GM12891 (cell line): ENCODE measurements at places on chromosomes 11 and 22.

- DNase-seq = no peak
Observed at GRCh38 chr11:10611979-10612862, 43.8 kb upstream of the LYVE1 start.

DNA sequence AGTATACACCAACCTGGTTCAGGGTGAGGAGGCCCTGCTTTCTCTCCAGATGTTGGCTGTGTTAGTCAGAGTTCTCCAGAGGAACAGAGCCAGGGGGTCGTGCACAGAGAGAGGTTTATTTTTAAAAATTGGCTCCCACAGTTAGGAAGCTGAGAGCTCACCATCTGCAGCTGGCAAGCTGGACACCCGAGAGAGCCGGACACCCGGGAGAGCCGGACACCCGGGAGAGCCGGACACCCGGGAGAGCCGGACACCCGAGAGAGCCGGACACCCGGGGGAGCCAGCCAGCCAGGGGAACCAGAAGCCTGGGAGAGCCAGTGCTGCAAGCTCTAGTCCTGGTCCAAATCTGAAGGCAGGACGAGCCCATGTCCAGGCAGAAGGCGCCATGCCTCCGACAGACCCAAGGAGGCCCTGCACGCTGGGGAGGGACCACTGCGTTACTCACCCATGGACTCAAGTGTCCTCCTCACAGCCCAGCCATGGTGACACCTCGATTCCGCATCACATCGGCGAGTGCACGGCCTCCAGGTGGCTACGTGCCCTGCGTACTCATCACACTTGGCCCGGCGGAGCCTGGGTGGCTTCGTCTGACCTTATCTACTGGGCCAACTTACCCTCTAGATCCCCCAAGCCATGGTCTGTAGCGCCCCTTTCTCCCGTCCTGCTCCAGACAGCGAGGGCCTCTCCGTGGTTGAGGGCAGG, 99.0 kb downstream of the BRD1 start:
- DNase-seq = no peak

DNA sequence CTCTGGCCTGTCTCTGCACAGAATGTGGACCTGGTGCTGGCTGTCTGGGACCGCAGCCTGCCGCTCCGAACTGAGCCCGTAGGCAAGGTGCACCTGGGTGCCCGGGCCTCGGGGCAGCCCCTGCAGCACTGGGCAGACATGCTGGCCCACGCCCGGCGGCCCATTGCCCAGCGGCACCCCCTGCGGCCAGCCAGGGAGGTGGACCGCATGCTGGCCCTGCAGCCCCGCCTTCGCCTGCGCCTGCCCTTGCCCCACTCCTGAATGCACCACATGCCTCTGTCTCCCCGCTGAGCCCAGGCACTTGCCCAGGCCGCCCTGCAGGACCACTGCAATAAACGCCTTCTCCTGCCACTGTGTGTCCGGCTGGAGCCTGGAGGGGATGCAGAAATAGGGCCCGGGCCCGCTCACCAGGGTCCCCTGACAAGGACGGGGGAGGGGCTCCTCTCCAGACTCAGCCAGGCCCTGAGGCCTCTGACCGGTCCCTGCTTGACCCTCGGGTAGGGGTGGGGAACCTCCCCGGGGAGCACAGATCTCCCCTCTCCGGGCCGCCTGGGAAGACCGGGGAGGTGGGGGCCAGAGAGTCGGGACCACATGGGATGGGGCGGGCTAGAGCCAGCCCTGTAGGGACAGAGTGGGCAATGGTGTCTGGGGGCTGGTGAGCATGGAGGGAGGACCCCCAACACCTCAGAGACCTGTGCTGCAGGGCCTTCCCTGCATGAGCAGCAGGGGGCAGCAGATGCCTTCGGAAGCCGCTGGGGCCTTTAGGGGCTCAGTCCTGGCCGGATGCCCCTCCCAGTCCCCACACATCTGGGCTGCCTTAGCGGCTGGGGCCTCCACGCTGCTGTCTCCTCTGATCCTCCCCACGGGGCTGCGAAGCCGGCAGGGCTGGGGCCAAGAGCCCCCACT, 1.4 kb upstream of the TNNI2 start:
- DNase-seq = peak; percentile 98

GRCh38 chr11:126392633-126393013, 37.1 kb downstream of the ST3GAL4 start:
- DNase-seq = no peak

- DNase-seq = no peak
Observed at GRCh38 chr11:117278347-117278746, 12.8 kb upstream of the BACE1-AS start.

GRCh38 chr11:2109541-2110019, 29.6 kb downstream of the IGF2 start:
- DNase-seq = no peak

- DNase-seq = no peak
Observed at GRCh38 chr11:64044730-64045393, 9.1 kb downstream of the FLRT1 start.

DNA sequence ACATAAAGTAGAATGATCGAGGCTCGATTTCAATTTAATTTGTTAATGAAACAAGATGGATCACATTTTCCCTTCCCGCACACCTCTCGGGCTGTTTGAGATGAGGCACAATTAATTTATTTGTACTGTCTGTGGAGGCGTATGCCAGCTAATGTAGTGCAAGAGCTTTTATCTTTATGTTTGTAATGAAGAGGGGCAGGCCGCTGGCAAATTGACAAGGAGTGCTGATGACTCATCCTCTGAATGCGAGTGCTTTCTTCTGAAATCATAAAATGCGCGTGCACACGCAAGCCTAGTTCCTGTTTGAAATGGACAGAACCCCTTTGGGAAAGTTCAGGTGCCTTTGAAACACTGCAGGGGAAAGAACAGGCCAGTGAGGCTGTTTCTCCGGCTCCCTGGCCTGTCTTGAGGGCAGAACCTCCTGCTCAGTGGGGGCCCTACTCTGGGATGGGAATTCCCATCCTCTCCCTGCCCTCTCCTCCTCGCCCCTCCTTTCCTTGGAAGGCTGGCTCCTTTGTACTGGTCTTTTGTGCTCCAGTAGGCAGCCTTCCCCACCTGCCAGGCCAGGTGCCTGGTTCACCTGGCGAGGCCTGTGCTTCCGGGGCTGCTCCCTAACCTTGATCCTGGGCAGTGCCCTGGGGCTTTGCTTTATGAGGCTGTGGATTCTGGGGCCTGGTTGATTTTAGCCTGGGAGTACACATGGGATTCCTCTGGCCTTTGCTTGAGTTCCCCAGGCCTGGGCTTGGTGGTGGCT, 50.3 kb downstream of the TEAD1 start:
- no peak for DNase-seq

- no peak for DNase-seq
Observed at GRCh38 chr11:35376613-35377012, 42.7 kb downstream of the SLC1A2 start.

DNA sequence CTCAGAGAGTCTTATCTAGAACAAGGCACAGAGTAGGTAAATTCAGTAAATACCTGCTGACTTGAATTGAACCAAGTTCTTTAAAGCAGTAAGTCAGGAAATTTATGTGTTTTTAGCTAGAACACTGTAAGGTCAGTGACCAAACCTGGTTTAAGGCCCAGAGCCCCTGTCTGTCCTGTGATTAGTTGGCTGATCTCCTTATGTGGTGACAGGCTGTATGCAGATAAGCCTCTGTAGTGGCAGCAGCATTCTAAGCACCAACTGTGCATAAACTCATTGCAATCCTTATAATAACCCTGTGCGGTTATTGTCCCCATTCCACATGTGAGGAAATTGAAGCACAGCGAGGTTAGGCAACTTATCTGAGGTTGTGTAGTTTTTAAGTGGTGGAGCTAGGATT, 40.5 kb downstream of the FBXO7 start:
- no peak for DNase-seq

GRCh38 chr22:30573594-30574094, 821 bp downstream of the GAL3ST1 start:
- no peak for DNase-seq

- DNase-seq = no peak
Observed at GRCh38 chr11:2947744-2948143, 18.5 kb upstream of the PHLDA2 start.

DNA sequence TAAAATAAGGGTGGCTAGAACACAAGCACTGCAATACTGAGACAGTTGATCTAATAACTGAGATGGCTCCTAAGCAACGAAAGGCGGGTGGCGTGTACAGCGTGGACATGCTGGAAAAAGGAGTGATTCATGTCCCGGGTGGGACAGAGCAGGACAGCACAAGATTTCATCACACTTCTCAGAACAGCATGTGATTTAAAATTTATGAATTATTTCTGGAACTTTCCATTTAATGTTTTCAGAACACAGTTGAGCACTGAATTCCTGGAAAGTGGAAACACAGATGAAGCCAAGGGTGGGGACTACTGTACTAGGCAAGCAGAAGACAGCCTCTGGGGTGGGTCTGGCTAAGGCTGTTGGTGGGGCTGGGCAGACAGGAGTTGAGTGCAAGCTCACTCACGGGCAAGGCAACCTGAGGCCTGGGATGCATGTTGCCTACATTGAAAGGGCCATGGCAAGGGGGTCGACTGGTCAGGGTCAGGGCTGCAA, 165.6 kb upstream of the DDI1 start:
- DNase-seq = no peak
